SJCRH30 (cell line): ENCODE measurements at places on chromosomes 13 and 19. TPM values are rescaled to one million over a fixed set of nuclear protein-coding genes. Genes with fewer than 3 reads are reported as not detected.

NFKBIB gene
- total RNA-seq, result 29.5 and 29.7 TPM in 2 replicates

LIM2 gene
- not detected in 2 replicates for total RNA-seq

TEX26 gene
- total RNA-seq, result not detected in 2 replicates

KIR2DL4 gene
- not detected in 2 replicates for total RNA-seq

TPP2 gene
- 70.6 and 84.6 TPM in 2 replicates for total RNA-seq

GAPDHS gene
- not detected in 2 replicates for total RNA-seq

CD70 gene
- total RNA-seq, result not detected in 2 replicates

ATP13A1 gene
- 28.8 and 29.3 TPM in 2 replicates for total RNA-seq

- no peak for DNase-seq
- H3K27ac ChIP-seq, result no peak overlapping the region
- H3K27me3 ChIP-seq, result no peaks in the 10 kb centered on the region
- no peak overlapping the region for H3K4me3 ChIP-seq
- H3K36me3 ChIP-seq, result no peaks in the 10 kb centered on the region
These were observed 181.9 kb downstream of the SHISA2 start for GRCh38 chr13:25869941-25870340.

DNA sequence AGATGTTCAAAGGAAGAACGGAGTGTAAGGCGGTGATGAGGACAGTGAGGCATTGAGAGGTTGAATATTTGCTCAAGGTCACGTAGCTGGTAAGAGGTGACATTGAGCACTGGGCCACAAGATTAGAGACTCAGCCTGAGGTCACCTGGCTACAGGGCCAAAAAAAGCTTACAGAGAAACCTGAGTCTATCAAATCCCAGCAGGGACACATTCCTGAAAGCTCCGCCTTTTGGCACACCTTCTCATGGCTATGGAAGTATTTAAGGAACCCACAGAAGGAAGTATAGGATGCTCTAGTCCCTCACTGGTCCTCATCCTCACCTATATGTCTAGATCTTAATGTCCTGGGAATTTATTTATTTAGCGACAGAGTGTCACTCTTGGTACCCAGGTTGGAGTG lies 17.4 kb downstream of the ZNF586 start:
- no peak overlapping the region for H3K4me3 ChIP-seq
- H3K36me3 ChIP-seq, result peaks cover 30% of the 10 kb centered on the region
- H3K27ac ChIP-seq, result no peak overlapping the region
- H3K27me3 ChIP-seq, result no peaks in the 10 kb centered on the region
- no peaks in the 10 kb centered on the region for H3K4me1 ChIP-seq
- no peak for DNase-seq

- peak; percentile 22 for DNase-seq
- H3K36me3 ChIP-seq, result no peaks in the 10 kb centered on the region
- H3K27ac ChIP-seq, result no peak overlapping the region
- H3K27me3 ChIP-seq, result no peaks in the 10 kb centered on the region
- H3K4me3 ChIP-seq, result no peak overlapping the region
- H3K4me1 ChIP-seq, result peaks cover 2% of the 10 kb centered on the region; the same call in 1 of the 2 replicates
These were observed 26.2 kb downstream of the OPA3 start for GRCh38 chr19:45558399-45558878.

GRCh38 chr13:29538652-29539040 lies 56.8 kb downstream of the SLC7A1 start:
- H3K27me3 ChIP-seq, result no peaks in the 10 kb centered on the region
- H3K4me3 ChIP-seq, result no peak overlapping the region
- no peak for DNase-seq

DNA sequence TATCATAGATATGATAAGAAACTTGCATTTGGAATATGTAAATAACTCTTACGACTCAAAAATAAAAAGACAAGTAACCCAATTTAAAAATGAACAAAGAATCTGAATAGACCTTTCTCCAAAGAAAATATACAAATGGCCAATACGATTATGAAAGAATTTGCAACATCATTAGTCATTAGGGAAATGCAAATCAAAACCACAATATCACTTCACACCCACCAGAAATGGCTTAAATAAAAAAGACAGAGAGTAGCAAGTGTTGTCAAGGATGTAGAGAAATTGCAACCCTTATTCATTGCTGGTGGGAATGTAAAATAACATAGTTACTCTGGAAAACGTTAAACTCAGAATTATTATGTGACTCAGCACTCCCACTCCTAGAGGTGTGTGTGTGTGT lies 226.6 kb upstream of the MAB21L1 start:
- no peaks in the 10 kb centered on the region for H3K36me3 ChIP-seq
- no peaks in the 10 kb centered on the region for H3K27me3 ChIP-seq
- DNase-seq, result no peak
- H3K4me1 ChIP-seq, result no peaks in the 10 kb centered on the region
- H3K27ac ChIP-seq, result no peak overlapping the region
- no peak overlapping the region for H3K4me3 ChIP-seq

GRCh38 chr13:102440259-102440936 lies 38.5 kb upstream of the FGF14 start:
- H3K4me3 ChIP-seq, result no peak overlapping the region
- no peak overlapping the region for H3K27ac ChIP-seq
- no peaks in the 10 kb centered on the region for H3K36me3 ChIP-seq
- H3K27me3 ChIP-seq, result no peaks in the 10 kb centered on the region

GRCh38 chr19:54458648-54459281 lies 4.8 kb downstream of the LENG9 start:
- no peak for DNase-seq
- H3K27ac ChIP-seq, result no peak overlapping the region
- no peaks in the 10 kb centered on the region for H3K4me1 ChIP-seq
- no peaks in the 10 kb centered on the region for H3K27me3 ChIP-seq
- H3K4me3 ChIP-seq, result no peak overlapping the region

GRCh38 chr13:66425741-66426140 lies 804.4 kb downstream of the PCDH9 start:
- H3K27me3 ChIP-seq, result no peaks in the 10 kb centered on the region
- H3K27ac ChIP-seq, result no peak overlapping the region
- no peaks in the 10 kb centered on the region for H3K36me3 ChIP-seq
- H3K4me1 ChIP-seq, result no peaks in the 10 kb centered on the region

DNA sequence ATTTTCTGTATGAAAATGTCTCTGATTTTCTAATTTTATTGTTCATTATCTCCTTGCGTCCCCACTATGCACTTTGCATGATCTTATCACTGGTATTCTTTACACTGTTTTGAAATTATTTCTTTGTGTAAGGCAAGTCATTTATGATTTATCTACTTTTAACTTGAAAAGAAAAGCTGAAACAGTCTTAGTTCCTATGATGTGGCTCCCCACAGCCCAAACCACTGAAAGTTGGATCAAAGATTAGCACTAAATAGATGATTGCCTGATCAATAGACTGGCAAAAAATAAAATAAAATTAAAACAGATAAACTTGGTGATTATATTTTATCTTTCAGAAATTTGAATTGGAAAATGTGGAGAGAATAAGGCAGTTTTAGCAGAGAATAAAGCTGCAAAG lies 1101.9 kb downstream of the PCDH9 start:
- no peaks in the 10 kb centered on the region for H3K36me3 ChIP-seq
- H3K27ac ChIP-seq, result no peak overlapping the region
- H3K4me1 ChIP-seq, result no peaks in the 10 kb centered on the region
- H3K27me3 ChIP-seq, result no peaks in the 10 kb centered on the region

- DNase-seq, result no peak
- peaks cover 22% of the 10 kb centered on the region for H3K4me1 ChIP-seq
- no peak overlapping the region for H3K4me3 ChIP-seq
- peaks cover 11% of the 10 kb centered on the region for H3K36me3 ChIP-seq
- H3K27me3 ChIP-seq, result no peaks in the 10 kb centered on the region
- H3K27ac ChIP-seq, result no peak overlapping the region; the same call in 1 of the 2 replicates
These were observed 30.3 kb upstream of the CACTIN start for GRCh38 chr19:3656747-3657394.

GRCh38 chr13:70415136-70415535 lies 306.9 kb upstream of the KLHL1 start:
- H3K4me3 ChIP-seq, result no peak overlapping the region
- no peak for DNase-seq
- no peak overlapping the region for H3K27ac ChIP-seq
- no peaks in the 10 kb centered on the region for H3K27me3 ChIP-seq
- no peaks in the 10 kb centered on the region for H3K4me1 ChIP-seq
- no peaks in the 10 kb centered on the region for H3K36me3 ChIP-seq

DNA sequence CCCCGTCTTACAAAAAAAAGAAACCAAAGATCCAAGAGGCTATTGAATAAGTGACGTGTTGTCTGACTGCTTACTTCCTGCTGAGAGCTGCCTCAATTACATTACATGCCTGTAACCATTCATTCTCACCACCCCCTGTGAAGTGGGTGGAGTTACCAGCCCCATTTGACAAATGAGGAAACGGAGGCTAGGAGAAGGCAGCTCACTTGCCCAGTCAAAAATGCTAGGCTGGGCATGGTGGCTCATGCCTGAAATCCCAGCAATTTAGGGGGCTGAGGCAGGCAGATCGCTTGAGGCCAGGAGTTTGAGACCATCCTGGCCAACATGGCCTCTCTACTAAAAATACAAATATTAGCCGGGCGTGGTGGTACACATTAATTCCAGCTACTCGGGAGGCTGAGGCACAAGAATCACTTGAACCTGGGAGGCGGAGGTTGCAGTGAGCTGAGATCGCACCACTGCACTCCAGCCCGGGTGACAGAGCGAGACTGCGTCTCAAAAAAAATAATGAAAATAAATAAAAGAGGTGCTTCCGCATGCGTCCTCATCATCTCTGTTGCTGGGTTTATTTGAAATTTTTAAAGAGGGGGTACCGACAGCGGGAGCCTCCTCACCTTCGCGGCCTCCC lies 499 bp downstream of the LSM7 start:
- DNase-seq, result peak; percentile 52
- H3K27me3 ChIP-seq, result no peaks in the 10 kb centered on the region
- peak overlapping the region; percentile 51 for H3K27ac ChIP-seq

DNA sequence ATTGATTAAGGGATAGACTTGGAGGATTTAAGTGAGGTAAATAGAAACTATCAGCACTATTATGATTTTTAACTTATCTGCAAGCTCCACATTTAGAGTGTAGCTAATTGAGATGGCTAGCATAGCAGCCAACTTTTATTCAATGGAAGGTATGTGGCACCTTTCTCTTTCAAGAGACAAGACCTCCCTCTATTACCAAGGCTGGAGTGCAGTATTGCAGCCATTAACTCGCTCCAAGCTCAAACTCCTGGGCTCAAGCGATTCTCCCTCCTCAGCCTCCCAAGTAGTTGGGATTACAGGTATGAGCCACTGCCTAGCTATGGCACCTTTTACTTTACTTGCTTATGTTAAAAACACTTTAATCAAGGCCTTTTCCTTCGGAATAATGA lies 8.2 kb downstream of the TPT1 start:
- H3K36me3 ChIP-seq, result peaks cover 38% of the 10 kb centered on the region
- H3K27ac ChIP-seq, result no peak overlapping the region
- DNase-seq, result no peak
- no peaks in the 10 kb centered on the region for H3K27me3 ChIP-seq
- H3K4me1 ChIP-seq, result peaks cover 35% of the 10 kb centered on the region
- H3K4me3 ChIP-seq, result no peak overlapping the region

DNA sequence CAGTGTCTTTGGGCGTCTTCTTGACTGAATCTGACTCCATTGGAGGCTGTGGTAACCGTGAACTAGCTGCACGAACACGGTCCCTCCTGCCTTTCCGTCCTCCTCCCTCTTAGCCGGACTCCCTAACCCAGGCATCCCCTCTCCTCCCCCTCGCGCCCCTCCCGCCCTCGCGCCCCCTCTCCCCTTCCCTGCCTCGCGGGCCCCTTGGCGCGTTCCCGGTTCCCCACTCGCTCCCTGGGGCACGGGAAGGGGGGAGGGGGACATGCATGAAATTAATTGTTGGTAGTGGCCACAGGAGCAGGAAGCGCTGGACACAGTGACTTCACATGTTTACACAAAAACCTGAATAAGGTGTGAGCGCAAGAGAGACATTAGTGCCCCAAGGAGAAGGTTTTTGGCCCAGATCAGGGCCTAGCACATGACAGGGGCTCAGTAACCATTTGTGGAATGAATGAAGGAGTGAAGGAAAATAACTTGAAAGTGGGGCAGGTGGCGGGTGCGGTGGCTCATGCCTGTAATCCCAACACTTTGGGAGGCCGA lies 279 bp downstream of the DMRTC2 start:
- peaks cover 12% of the 10 kb centered on the region; the same call in 1 of the 2 replicates for H3K27me3 ChIP-seq
- DNase-seq, result no peak

DNA sequence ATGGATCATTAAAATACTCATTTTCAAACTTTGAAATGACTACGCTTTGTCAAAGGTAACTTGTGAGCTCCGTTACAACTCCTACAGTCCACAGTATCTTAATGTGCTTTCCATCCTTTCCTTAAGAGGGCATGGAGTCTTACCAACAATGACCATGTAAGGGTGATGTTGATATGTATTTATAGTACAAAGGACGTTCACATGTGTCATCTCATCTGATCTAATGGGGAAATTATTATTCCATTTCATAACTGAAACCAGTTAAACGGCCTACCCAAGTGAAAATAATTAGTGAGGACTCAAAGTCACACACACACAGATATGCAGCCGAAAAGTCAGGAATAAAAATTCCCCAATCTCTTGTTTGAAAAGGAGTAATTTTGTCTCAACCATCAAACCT lies 9.6 kb downstream of the USP12 start:
- H3K4me1 ChIP-seq, result no peaks in the 10 kb centered on the region; the same call in 1 of the 2 replicates
- no peak overlapping the region for H3K4me3 ChIP-seq
- H3K27ac ChIP-seq, result no peak overlapping the region
- H3K36me3 ChIP-seq, result no peaks in the 10 kb centered on the region; the same call in 1 of the 2 replicates
- no peak for DNase-seq
- no peaks in the 10 kb centered on the region for H3K27me3 ChIP-seq

DNA sequence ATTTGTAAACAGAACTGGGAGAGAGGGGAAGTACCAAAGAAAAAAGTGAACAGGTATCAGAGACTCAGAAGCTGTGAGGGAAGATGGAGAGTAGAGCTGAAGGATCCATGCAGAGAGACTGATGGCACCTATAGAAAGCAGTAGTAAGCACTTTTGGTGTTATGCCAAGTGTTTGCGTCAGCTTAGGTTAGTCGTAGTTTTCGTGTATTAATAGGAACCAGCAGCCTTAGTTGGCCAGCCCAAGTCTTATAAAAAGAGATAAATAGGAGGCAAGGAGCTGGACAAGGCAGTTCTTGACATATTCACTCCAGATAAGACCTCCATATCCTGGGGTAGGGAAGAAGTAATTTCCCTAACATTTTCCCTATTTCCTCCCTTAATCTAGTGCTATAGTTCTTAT lies 214.2 kb downstream of the OXGR1 start:
- H3K27ac ChIP-seq, result no peak overlapping the region
- H3K27me3 ChIP-seq, result no peaks in the 10 kb centered on the region
- H3K4me3 ChIP-seq, result no peak overlapping the region
- H3K36me3 ChIP-seq, result no peaks in the 10 kb centered on the region
- no peaks in the 10 kb centered on the region for H3K4me1 ChIP-seq
- DNase-seq, result no peak

GRCh38 chr13:74868049-74868448 lies 613.9 kb downstream of the TBC1D4 start:
- no peak for DNase-seq
- H3K4me3 ChIP-seq, result no peak overlapping the region
- no peak overlapping the region for H3K27ac ChIP-seq
- H3K4me1 ChIP-seq, result peaks cover 4% of the 10 kb centered on the region; the same call in 1 of the 2 replicates
